ENCODE measurements at places on chromosomes 5 and 9. TPM values are rescaled to one million over a fixed set of nuclear protein-coding genes. Genes with fewer than 3 reads are reported as not detected.

- H3K27me3 ChIP-seq, result no peaks in the 10 kb centered on the region
- H3K4me1 ChIP-seq, result no peaks in the 10 kb centered on the region
- no peak for DNase-seq
- H3K36me3 ChIP-seq, result no peaks in the 10 kb centered on the region
- no peak overlapping the region for H3K4me3 ChIP-seq
- no peak overlapping the region for H3K27ac ChIP-seq
These were observed 135.1 kb downstream of the CSNK1G3 start for GRCh38 chr5:123647066-123647465.

GRCh38 chr5:163893281-163893680 is 387.9 kb downstream of the MAT2B start:
- H3K27ac ChIP-seq, result no peak overlapping the region
- no peak for DNase-seq
- H3K4me1 ChIP-seq, result no peaks in the 10 kb centered on the region
- H3K27me3 ChIP-seq, result no peaks in the 10 kb centered on the region
- H3K4me3 ChIP-seq, result no peak overlapping the region
- H3K36me3 ChIP-seq, result no peaks in the 10 kb centered on the region

Gene WWC1
- total RNA-seq, result 0.66 TPM

Gene ZNF462
- 6.6 TPM for total RNA-seq

Gene ZFP2
- 1.4 TPM for total RNA-seq

Measured in thymus (tissue), 14 donors.